ENCODE measurements at places on chromosomes 3 and 15.

DNA sequence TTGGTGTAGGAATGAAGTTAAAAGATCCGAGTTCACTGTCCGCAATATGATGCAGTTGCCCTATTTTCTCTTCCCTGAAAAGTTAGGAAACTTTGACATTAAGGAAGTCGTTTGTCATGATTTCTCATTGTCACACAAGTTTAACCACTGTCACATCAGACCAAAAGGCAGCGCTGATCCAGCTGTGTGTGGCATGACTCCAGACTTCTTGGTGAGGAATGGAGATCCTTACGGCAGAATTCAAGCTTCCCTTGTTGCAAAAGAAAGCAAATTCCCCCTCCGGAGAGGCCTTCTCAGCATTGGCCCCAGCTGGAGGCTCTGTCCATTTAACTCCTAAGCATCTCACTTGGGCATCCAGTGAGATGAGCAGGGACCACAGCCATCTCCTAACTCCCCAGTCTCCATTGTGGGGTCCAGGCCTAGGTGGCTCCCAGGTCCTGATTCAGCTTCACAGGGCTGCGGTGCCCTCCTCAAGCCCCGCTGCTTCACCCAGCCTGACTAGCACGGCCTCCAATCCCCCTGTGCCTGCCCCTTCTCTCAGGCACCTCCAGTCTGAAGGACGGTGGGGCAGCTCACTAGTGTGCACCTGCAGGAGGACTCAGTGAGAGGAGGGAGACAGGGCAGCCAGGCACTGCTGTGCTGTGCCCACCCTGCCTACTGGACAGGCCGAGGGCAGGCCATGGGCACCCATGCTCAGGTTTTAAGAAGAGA, 159.5 kb downstream of the CHSY1 start:
- DNase-seq, result no peak

DNA sequence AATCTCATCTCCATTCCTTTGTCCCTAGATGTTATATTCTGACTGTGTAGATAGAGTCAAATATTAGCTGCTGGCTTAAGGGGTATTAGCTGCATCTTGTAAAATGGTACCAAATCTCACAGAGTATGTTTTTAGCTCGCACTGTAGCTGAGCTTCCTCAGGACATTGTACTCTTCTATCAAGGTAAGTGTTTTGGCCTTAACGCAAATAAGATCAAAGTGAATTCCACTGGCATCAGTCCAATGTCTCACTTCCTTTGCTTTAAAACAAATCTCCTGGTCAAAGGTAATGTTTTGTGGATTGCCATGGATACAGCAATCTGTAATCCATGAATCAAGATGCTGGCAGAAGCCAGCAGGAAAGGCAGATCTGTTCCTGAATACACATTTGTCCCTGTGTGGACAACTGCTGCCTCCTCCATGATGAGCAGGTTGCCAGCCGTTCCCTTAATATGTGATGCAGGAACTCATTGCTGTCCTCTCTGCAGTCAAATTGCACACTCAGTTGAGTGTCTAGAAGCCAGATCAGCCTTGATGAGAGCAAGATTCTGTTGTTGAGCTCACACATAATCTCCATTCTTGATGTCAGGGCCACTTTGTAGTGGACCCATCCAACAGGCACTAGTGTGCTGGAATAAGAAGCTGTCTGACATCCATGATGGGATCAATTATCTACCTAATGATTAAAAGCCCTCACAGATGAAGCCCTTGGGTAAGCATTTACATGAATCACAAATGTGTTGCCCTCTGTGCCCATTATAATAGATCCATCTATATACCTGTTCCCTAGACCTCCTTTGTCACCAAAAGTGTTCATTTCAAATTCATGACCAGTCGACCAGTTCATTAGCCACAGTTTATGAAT, 96.6 kb upstream of the AGTR1 start:
- no peak for DNase-seq

- no peak for DNase-seq
Observed at GRCh38 chr15:48449734-48450133, 118.5 kb downstream of the DUT start.

- DNase-seq, result no peak
Observed at GRCh38 chr3:160869825-160870224, 113.8 kb downstream of the PPM1L start.

- DNase-seq, result no peak
Observed at GRCh38 chr3:185473290-185473815, 25.5 kb downstream of the TMEM41A start.

DNA sequence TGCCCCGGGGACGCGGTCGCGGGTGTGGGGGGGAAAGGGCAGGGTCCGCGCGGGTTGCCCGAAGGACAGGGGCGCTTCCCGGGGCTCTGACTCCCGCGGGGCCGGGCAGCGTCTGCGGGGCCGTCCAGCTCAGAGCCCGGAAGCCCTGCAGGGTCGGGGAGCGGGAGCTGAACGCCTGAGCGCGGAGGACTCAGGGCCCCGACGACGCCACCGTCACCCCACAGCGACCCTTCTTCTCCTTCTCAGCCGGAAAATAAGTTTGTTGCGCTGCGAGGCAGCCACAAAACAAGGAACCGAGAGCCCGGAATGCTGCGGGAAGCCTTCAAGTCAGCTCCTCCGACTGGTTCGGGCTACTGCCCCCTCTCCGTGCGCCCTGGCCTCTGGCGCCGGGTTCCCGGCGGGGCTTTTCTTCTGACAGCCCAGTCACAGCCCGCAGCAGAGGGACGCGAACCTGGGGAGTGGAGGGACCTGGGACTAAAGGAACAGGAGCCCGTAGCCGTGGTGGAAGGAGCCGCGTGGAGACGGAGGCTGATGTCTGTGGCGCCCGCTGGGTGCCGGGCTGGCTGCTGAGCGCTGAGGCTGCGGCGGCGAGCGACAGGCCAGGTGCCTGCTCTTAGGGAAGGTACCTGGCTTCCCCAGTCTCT, 484 bp downstream of the CNTN4 start:
- no peak for DNase-seq

- DNase-seq, result no peak
Observed at GRCh38 chr3:167852216-167852615, 116.7 kb downstream of the SERPINI1 start.

DNA sequence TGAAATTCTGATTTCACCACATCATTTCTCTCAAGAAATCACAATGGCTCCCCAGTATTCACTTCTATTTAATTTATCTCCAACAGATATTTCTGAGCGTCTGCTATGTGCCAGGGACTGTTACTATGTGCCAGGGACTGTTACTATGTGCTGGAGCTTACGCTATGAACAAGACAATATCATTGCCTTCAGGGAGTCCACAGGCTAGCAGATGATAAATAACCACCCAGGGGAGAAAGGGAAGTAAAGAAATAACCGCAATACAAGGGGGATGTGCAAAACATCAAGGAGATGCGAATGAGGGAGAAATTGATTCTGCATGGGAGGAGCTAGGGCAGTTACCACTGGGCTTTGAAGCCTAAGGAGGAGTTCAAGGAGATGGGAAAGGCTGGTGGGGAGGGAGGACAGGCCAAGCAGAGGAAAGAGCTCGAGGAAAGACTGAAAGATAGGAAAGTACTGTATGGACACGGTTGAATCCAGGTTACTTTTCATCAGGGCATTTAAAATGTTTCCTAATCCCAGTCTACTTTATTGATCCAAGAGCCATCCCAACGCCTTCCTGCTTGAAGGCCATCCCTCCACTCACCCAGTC, 2.5 kb downstream of the THSD4 start:
- no peak for DNase-seq

DNA sequence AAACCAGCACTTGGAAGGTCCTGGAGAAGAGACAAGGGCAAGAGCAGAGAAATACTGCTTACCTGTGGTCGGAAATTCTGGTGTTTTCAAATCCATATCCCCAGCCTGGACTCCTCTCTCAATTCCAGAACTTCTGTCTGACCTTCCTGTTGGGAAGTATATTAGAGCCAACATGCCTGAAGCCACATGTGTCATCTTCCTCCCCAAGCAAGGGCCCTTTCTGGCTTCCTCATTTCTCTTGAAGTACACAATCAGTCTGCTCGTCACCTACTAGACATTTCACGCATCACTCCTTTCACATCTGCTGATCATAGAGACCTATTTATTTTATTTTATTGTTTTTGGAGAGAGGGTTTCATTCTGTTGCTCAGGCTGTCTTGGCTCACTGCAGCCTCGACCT, 8.4 kb downstream of the PARP14 start:
- no peak for DNase-seq

DNA sequence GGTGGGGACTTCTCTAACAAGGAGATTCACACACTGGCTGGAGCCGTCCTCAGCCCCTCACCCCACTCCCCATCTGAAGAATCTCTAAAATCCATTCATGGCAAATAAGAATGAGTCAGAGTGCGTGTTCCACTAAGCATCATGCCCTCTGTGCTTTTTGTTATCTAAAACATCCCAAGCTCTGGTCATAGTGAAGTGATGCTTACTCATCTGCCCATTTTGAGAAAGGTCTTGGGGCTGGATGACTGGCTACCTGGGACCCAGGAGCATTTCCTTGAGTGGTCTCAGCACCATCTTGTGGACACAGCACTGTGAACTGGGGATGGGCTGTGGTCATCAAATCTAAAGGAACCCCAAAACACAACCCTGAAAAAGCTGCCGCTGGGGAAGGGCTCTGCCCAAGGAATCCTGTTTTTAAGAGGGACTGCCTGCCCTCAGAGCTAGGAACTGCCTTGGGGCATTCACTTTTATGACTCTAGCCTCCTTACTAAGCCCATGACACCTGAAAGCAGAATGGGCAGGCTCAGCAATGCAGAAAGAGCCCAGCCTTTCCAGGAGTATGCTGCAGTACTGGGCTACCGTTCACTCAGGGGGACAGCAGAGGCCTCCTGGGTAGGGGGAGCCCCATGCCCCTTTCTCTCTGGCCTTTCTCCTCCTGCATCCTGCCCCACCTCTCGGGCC, 53.5 kb downstream of the ZBTB38 start:
- no peak for DNase-seq

Measured in stimulated activated CD8-positive, alpha-beta memory T cell treated with anti-CD3 and anti-CD28 coated beads, Interleukin-4, amount 100 ng/mL, for 1 hour (primary cell).